ENCODE measurements at places on chromosomes 2 and 18.
A peak's percentile ranks its signal among the peaks of the same experiment; 100 is the strongest.

- no peak for DNase-seq
Measured at GRCh38 chr2:11073776-11074175, 81.5 kb upstream of the SLC66A3 start.

GRCh38 chr2:114113518-114113917 lies 223.6 kb downstream of the ACTR3 start:
- DNase-seq = no peak

- DNase-seq = no peak
Measured at GRCh38 chr2:232120911-232121310, 159.4 kb downstream of the DIS3L2 start.

GRCh38 chr2:54704688-54705605 lies 18.5 kb upstream of the EML6 start:
- no peak for DNase-seq

GRCh38 chr2:207285473-207285815 lies 119.7 kb upstream of the KLF7 start:
- no peak for DNase-seq

GRCh38 chr2:223641082-223641481 lies 38.9 kb upstream of the SCG2 start:
- peak; percentile 17 for DNase-seq
